ENCODE measurements at places on chromosomes 5 and 9.
A peak's percentile ranks its signal among the peaks of the same experiment; 100 is the strongest.

GRCh38 chr5:171596391-171596878 is 177.0 kb downstream of the FGF18 start:
- no peak for DNase-seq

DNA sequence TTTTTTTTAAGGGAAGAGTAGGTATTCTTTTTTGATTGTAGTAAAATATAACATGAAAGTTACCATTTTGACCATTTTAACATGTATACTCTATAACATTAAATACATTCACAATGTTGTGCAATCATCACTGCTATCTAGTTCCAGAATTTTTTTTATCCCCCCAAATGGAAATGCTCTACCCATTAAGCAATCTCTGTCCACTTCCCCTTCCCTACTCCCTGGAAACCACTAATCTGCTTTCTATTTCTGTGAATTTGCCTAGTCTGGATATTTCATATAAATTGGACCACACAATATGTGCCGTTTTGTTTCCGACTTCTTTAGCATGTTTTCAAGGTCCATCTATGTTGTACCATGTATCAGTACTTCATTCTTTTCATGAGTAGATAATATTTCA is 429.5 kb downstream of the TLE1 start:
- no peak for DNase-seq

DNA sequence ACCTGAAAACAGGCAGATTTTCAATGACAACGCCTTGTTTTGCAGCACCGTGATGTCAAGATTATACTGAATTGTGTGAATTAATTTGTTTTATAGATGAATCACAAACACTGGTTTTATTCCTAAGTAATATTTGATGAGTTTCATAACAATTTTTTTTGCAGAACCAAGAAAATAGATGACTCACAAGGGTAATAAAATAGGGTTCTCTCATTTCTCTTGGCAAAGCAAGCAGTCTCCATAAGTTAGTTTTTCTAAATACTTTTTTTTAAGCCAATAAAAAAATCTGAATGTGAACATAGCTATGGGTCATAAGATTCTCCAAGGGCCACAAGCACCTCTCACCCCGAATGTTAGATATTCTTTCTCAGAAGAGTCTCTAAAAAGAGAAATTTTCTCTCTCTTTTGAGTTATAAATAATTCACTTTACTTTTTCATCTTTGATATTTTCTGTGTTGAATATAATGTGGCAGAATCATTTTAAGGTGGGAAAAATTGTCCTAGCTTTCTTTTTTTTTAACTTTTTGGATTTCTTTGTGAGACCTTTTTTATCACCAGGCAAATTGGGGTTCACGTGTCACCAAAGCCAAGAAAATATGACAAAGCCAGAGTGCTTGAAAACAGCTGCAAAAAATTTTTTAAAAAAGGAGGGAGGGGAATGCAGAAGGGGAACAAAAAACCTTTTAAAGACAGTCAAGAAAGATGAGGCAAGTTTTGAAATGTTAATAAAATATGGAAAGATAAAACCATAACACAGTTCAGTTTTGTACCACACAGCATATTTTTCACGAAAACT is 174.6 kb upstream of the DAPK1 start:
- DNase-seq, result no peak

DNA sequence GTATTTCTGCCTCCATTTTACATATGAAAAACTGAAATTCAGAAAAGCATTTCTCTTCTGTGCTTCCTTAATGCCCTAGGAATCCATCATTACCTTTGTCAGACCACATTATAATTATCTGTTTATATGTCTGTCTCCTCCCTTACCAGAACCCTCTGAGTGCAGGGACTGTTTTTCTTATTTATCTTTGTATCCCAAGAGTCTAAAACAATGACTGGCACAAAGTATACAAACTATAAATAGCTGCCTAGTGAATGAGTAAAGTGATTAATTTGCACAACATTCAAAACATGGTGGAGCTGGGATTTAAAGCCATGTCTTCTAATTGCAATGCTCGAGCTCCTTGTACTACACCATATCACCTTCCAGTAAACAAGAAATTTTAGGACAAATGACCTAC is 49.3 kb upstream of the HK3 start:
- DNase-seq, result no peak

GRCh38 chr5:3050863-3051262 is 299.4 kb upstream of the IRX2 start:
- no peak for DNase-seq

- DNase-seq, result no peak
Observed at GRCh38 chr5:156534906-156535485, 208.0 kb downstream of the SGCD start.

GRCh38 chr9:23073136-23073535 is 626.5 kb downstream of the DMRTA1 start:
- DNase-seq, result no peak

- no peak for DNase-seq
Observed at GRCh38 chr9:122475717-122476116, 2.0 kb downstream of the OR1J1 start.

DNA sequence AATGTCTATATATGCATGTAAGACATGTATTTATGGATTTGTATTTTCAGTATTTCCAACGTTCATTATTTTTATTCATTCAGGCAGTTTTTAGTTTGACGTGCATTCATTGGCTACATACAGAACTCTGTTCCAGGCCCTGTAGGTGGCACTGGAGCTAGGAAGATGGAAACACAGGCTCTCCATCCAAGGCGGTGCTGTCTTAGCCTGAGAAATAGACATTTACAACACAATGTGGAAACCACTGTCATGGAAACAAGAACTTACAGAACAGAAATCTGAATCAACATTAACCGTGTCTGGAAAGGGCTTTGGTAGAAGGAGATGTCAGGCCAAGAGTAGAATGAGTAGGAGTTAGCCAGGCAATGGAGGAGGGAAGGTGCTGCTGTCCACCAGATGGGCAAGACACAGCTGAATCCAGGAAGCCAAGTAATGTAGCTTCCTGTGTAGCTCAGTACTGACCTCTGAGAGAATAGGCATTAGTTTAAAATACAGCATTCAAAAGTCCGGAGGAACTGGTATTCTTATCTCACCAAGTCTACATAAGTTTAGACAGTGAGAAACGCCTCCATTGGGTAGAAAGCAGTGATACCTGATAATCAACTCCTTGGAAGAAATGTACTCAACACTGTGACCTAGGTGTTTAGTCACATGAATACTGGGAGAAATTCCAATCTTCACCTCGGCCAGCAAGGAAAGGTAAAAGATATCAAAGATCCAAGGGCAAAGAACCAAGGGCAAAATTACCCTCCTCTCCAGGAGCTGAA is 388.6 kb upstream of the CDH6 start:
- no peak for DNase-seq

- DNase-seq, result peak; percentile 60
Observed at GRCh38 chr9:128689820-128690683, 1.0 kb downstream of the SET start.

GRCh38 chr5:103428923-103429322 is 133.7 kb downstream of the NUDT12 start:
- DNase-seq, result no peak

DNA sequence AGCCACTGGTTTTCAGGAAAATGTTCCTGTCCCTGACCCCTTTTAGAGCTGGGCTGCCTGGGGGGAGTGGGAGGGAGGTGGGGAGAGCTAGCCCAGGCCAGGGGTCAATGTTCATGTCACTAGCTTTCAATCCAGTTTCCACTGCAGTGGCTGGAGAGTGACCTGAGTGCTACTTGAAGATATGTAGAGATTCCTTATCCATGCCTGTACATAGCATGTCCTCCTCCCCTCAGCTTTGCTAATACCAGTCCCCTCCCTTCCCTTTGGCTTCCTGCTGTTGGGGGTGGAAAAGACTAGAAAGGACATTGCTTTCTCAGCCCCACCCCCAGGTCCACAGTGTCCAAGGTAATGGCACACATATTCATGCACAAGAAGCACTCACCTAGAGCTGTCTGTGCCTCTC is 7.8 kb downstream of the DNAJB5 start:
- no peak for DNase-seq

GRCh38 chr5:31809050-31809870 is 170.3 kb downstream of the PDZD2 start:
- DNase-seq, result no peak

- no peak for DNase-seq
Observed at GRCh38 chr9:9215050-9215449, 1397.8 kb downstream of the PTPRD start.

DNA sequence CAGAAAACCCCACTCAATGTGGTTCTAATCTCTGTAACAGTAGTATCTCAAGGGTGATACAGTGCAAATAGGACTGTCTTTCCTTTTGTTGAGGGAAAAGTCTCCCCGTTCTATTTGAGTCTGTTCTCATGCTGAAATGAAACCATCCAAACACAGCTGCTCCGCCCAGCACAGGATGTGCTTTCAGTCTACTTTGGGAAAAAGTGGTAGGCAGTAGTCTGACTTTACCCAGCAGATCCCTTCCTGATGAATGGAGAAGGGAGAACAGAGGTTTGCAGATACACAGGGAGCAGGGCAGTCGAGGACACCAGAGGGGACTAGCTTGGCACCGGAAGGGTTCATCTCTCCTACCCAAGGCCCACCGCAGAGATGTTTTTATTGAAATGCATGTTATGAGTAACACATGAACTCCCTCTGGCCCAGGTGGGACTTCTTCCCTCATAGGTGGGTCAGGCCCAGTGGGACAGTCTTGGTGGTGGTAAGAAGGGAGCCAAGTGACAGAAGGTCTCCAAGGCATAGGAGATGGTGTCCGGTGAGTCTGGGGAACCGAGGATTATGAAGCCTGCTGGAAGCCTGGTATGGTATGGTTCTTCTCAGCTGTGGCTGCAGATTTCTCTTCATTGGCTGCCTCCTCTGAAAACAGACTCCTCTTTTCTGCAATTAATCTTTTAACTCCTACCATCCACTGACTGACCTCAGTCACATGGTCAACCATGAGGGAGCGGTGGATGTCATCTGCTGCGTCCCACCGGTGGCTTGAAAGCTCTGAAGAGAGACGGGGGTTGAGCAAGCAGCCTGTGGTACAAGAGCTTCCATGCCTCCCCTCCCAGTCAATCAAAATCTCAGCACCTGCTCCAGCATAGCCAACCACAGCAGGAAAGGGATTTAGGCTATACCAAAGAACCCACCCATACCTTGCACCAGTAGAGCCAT is 3.0 kb downstream of the EIF4EBP3 start:
- DNase-seq, result no peak

DNA sequence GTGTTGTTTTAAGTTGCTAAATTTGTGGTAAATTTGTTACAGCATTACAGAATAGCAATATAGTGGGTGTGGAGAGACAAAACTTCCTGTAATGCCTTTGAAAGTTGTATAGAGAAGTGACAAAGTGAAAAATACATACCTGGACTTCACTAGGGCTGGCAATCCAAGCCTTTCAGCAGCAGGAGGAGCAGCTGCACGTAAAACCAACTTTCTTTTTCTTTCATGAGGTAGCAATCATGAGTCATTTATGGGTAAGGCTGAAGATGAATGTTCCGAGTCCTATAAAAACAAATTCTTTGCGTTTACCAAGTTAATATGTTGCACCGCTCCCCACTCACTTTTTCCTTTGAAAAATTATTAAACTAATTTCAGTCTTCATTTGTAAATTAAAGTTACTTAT is 1138.2 kb downstream of the TAF11L14 start:
- DNase-seq, result no peak

DNA sequence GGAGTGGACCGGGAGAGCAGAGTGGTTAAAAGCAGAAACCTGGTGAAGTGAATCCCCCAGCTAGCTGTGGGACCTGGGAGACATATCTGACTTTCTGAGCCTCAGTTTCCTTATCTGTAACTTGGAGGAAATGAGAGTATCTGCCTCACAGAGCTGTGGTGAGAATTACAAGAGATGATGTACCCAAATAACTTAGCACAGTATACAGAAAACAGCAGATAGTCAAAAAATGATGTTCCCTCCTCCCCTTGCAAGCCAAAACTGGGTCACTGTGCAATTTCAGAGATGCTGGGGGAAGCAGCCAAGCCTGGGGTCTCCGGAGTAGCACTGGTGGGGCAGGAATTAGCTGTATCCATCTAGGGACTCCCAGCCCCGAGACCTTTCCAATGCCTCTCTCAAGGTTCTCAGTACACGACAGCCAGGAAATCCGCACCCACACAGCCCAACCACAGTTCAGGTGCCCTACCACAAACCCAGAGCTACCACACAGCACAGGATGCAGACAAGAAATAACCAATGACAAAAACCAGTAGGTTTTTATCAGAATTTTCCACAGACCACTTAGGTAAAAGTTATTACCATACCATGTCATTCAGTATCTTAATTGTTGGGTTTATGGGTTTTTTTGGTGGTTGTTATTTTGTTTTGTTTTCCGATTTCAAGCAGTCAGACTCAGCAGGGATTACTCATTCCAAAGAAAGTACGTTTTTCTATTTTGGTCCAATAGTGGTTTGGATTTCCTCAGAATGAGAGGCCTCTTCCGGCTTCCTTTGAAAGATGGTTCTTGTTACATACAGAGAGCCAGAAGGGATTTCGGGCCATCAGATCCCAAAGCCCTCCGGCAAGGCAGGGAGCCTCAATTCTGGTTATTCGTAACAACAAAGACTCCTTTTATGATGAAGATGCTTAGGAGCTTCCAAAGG is 4.9 kb upstream of the HRH2 start:
- DNase-seq, result peak; percentile 73

DNA sequence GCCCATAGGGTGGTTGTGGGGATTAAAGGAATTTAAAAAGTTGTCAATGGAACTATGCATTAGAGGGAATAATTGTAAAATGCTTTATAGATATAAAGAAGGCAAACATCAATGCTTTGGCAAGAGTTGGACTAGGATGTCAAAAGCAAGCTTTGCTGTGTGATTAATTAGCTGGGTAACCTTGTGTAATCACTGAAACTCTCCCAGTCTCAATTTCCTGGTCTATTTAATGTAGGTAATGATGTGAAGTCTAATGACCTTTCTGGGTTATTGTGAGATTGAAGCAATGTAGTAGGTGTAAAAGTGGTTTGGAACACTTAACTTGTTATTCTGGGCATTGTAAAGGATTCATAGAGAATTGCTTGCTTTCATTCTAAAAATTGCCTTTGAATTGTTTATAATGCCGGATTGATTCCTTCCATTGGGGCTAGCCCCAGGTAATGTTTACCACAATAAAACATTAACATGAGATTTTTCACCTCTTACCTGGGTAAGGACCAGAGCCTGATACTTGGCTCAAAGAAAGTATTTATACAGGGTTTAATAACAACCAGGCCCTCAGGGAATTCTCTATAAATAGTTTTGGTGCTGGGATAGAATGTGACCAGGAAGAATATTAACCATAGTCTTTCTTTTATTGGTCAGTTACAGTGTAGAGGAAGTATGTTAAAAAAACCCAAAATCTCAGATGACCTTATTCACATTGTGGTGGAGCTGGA is 30.0 kb upstream of the CLINT1 start:
- no peak for DNase-seq

- no peak for DNase-seq
Observed at GRCh38 chr5:88644676-88645075, 238.3 kb downstream of the MEF2C start.

Measured in activated CD4-positive, alpha-beta T cell treated with anti-CD3 and anti-CD28 coated beads, Interleukin-2, amount 50 U/mL, for 4 hours (primary cell).